T-cell (primary cell): ENCODE measurements at places on chromosomes 12 and 14. TPM values are rescaled to one million over a fixed set of nuclear protein-coding genes. Genes with fewer than 3 reads are reported as not detected.

GRCh38 chr12:15662983-15663659 is 126.1 kb downstream of the EPS8 start:
- no peak for DNase-seq

The OR6C2 gene
- total RNA-seq, result not detected

The GAS2L3 gene
- 0.16 TPM for total RNA-seq

GRCh38 chr14:99655521-99655920 is 10.6 kb downstream of the HHIPL1 start:
- DNase-seq, result no peak

GRCh38 chr14:99181241-99181640 is 90.8 kb downstream of the BCL11B start:
- DNase-seq, result no peak

GRCh38 chr12:51103977-51104376 is 20.6 kb upstream of the CSRNP2 start:
- DNase-seq, result no peak

The MEG3 gene
- not detected for total RNA-seq

The NRIP2 gene
- not detected for total RNA-seq

- DNase-seq, result no peak
These were observed 30.4 kb downstream of the HEATR5A start for GRCh38 chr14:31389946-31390345.

DNA sequence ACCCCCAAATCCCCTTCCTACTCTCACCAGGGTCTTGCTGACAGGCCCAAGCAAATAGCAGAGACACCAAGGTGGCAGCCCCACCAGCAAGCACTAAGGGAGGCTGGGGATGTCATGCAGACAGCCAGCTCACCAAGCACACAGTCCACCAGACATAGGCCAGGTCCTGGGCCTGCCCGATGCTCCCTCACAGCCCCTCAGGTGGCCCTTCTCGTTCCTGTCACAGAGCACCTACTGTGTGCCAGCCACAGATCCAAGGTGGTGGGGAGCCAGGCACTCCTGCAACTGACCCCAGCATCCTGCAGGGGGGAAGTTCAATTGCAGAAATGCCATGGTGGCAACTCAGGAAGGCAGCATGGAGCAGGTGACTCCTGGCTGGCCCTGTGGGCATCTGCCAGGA is 60.5 kb upstream of the PNMA1 start:
- no peak for DNase-seq

GRCh38 chr14:100159094-100159864 is at the start of gene DEGS2:
Gene DEGS2 (minus strand): TSS chr14:100159645. CDS start chr14:100159587, 58 bp downstream.
- DNase-seq, result peak; percentile 49
